ENCODE measurements at places on chromosomes 4 and X.

DNA sequence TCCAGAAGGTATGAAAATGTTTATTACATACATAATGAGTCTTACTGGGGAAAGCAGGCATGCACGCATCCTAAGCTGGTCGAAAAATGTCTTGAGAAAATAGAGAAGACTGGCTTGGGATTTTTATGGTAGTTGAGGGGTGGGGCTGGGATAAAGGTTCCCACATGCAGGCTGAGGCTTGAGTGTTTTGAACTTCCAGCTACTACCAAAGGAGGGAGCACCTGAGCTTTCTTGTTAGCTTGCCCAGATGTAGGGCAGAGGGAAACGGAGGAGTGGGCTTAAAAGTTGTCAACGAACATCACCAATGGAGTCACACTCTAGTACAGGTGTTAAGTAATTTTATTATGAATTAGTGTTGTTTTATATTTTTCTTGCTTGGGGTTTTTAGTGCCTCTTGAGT, 39.6 kb upstream of the SRPX start:
- DNase-seq: no peak

DNA sequence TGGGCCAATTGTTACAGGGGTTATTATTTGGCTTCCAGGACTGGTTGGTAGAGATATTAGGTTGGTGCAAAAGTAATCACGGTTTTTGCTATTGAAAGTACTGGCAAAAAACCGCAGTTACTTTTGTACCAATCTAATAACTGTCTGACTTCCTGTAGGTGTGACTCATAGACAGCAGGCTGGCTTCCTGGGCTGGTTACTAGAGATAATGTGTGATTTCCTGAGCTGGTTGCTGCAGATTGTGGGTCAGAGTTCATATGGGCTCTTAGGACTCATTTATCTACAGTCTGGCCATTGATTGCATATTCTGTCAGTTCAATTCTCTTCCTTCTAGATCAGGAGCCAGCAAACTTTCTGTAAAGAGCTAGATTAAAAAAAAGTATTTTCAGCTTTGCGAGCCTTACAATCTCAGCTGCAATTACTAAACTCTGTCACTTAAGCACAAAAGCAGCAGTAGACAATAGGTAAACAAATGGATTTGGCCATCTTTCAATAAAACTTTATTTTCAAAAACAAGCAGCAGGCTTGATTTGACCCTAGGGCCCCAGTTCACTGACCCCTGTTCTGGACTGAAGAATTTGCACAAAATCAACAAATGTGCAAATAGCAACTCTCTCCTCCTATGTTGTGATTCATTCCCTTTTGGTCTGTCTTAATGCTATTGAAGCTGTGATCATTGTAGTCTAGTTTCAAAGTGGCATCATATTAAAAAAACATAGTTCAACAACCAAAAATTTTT, 50.8 kb upstream of the BOD1L1 start:
- no peak for DNase-seq

DNA sequence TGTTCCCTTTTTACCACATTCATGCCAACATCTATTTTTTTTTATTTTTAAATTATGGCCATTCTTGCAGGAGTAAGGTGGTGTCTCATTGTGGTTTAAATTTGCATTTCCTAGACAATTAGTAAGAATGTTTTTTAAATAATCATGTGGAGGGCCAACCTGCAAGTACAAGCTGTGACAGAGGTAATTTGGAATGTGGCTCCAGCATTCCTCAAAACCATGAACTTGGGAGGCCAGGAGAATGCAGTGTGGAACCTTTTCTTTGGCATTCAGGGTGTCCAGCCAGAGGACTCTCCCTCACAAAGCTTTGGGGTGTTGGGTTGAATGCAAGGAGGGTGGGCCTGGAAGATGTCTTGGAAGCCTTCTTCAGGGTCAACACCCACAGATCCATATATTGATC, 7.3 kb upstream of the TMEM185A start:
- no peak for DNase-seq

GRCh38 chr4:124414276-124415040, 298.1 kb downstream of the ANKRD50 start:
- no peak for DNase-seq

DNA sequence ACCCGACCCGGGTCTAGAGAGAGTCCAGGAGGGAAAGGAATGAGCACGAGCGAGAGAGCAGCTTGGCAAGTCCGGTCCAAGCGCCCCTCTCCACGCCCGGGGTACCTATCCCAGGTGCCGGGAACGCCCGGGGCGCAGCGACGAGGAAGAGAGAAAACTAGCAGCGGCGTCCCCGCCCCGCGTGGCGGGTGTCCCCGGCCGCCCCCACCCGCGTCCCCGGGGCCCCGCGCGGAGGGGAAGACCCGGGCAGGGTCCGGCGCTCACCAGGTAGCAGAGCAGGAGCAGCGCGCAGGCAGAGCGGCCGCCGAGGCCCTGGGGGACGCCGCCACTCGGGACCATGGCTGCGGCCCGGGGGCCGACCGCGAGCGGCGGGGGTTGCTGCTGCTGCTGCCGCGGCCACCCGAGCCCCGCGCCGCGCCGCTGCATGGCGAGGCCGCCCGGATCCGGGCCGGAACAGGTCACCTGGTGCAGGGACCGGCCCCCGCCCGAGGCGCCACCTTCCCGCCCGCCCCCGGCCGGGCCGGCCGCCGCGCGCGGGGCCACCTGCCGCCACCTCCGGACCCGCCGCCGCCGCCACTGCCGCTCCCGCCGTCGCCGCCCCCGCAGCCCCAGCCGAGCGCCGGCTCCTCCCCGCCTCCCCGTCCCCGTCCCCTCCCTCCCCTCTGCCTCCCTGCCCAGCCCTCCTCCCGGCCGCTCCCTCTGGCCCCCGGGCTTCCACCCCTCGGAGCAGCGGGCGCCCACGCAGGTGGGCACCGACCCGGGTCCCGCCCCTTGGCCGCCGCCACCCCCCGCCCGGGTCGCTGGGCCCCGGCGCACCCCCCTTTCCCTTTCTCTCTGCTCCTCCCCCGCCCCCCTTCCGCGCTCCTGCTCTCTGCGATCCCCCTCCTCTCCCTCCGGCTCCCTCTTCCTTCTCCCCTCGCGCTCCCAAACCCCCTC, at the start of gene SEL1L3:
SEL1L3 (minus strand) TSS at position 578 of the 936 bp plus-strand sequence; CDS start at position 426, 152 bp downstream.
- DNase-seq: peak; percentile 30

GRCh38 chrX:141279476-141279875, 37.2 kb upstream of the SPANXC start:
- DNase-seq: no peak

- DNase-seq: peak; percentile 30
Observed at GRCh38 chr4:147823130-147823529, 91.2 kb downstream of the ARHGAP10 start.

GRCh38 chrX:1248331-1249061, 20.1 kb upstream of the CSF2RA start:
- peak; percentile 30 for DNase-seq

GRCh38 chr4:138697851-138698250, 317.7 kb upstream of the NOCT start:
- no peak for DNase-seq
